Colonic mucosa (tissue), 4 donors: ENCODE measurements at places on chromosomes 5 and 9. TPM values are rescaled to one million over a fixed set of nuclear protein-coding genes. Genes with fewer than 3 reads are reported as not detected.

The NMUR2 gene
- not detected for total RNA-seq

The FOXD4 gene
- total RNA-seq: not detected

The PCDHA12 gene
- not detected for total RNA-seq

The HRH2 gene
- 0.30 TPM for total RNA-seq

The CFAP157 gene
- total RNA-seq: 0.12 TPM

The AFAP1L1 gene
- total RNA-seq: 4.0 TPM

The PMPCA gene
- total RNA-seq: 60.9 TPM

The GNA14 gene
- total RNA-seq: 7.9 TPM

The MCTP1 gene
- 2.8 TPM for total RNA-seq

The PCDHGA12 gene
- 1.5 TPM for total RNA-seq

The SH2D3C gene
- 3.5 TPM for total RNA-seq

The GRIN3A gene
- 0.12 TPM for total RNA-seq

- no peaks in the 10 kb centered on the region for H3K36me3 ChIP-seq
- no peaks in the 10 kb centered on the region for H3K27me3 ChIP-seq
- DNase-seq: no peak
- no peak overlapping the region for H3K4me3 ChIP-seq
Observed at GRCh38 chr5:107813559-107813958, 142.8 kb upstream of the EFNA5 start.

GRCh38 chr5:142815469-142815868, 45.3 kb downstream of the ARHGAP26 start:
- H3K4me3 ChIP-seq: no peak overlapping the region
- H3K4me1 ChIP-seq: peaks cover 28% of the 10 kb centered on the region
- H3K27ac ChIP-seq: no peak overlapping the region
- DNase-seq: no peak

DNA sequence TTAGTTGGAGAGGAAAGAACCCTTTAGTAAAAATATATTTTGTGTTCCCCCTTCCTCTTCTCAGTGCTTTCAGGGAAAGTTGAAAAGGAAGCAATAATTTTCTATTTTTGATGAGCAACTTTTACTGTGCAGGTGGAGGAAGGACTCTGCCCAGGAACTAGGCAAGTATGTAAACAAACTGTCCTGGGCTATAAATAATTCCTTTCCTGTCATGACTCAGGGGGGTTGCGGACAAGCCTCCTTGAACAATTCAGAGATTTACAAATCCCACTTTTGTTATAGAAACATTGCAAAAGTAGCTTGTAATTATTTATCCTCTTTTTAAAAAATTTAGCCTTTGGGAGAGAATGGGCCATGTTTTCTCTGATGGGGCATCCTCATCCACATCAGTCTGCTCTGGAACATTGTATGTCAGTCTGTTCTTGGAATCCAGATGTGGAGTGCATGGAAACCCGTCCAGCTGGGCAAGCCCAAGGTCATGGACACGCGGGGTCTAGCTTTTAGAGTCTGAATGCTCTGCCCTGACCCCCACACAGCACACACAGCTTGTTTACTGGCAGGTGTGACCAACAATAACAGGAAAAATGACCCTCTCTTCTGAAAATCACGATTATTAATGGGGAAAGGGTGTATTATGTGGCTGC, 127.6 kb downstream of the GADD45G start:
- DNase-seq: no peak
- peak overlapping the region; percentile 60 for H3K27ac ChIP-seq
- no peak overlapping the region for H3K4me3 ChIP-seq
- H3K36me3 ChIP-seq: no peaks in the 10 kb centered on the region
- no peaks in the 10 kb centered on the region for H3K27me3 ChIP-seq

DNA sequence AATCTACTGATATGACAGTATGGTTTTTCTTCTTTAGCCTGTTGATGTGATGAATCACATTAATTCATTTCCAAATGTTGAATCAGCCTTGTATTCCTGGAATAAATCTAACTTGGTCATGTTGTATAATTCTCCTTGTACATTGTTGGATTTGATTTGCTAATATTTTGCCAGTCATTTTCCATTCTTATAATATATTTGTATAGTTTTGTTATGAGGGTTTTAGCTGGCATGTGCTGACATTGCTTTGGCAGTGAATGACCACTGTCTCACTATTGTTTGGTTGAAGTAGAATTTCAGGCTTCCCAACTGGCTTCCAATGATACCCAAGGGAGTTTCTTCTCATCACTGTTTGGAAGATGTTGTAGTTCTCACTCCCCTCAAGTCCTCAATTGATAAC, 983.0 kb upstream of the PTPRD start:
- no peak overlapping the region for H3K27ac ChIP-seq
- no peaks in the 10 kb centered on the region for H3K4me1 ChIP-seq
- DNase-seq: no peak
- no peaks in the 10 kb centered on the region for H3K36me3 ChIP-seq

GRCh38 chr5:74112372-74113195, 486.6 kb downstream of the ARHGEF28 start:
- no peak for DNase-seq
- no peaks in the 10 kb centered on the region for H3K27me3 ChIP-seq
- no peak overlapping the region for H3K4me3 ChIP-seq
- no peaks in the 10 kb centered on the region for H3K4me1 ChIP-seq

- H3K4me3 ChIP-seq: no peak overlapping the region
- H3K4me1 ChIP-seq: no peaks in the 10 kb centered on the region
- H3K27me3 ChIP-seq: no peaks in the 10 kb centered on the region
- H3K36me3 ChIP-seq: no peaks in the 10 kb centered on the region
- DNase-seq: peak; percentile 49
- no peak overlapping the region for H3K27ac ChIP-seq
Observed at GRCh38 chr5:61933787-61934626, 372.0 kb upstream of the KIF2A start.

GRCh38 chr9:80144856-80145255, 573.1 kb downstream of the TLE4 start:
- no peak overlapping the region for H3K4me3 ChIP-seq
- no peak for DNase-seq
- no peaks in the 10 kb centered on the region for H3K4me1 ChIP-seq
- H3K36me3 ChIP-seq: no peaks in the 10 kb centered on the region
- H3K27me3 ChIP-seq: no peaks in the 10 kb centered on the region

DNA sequence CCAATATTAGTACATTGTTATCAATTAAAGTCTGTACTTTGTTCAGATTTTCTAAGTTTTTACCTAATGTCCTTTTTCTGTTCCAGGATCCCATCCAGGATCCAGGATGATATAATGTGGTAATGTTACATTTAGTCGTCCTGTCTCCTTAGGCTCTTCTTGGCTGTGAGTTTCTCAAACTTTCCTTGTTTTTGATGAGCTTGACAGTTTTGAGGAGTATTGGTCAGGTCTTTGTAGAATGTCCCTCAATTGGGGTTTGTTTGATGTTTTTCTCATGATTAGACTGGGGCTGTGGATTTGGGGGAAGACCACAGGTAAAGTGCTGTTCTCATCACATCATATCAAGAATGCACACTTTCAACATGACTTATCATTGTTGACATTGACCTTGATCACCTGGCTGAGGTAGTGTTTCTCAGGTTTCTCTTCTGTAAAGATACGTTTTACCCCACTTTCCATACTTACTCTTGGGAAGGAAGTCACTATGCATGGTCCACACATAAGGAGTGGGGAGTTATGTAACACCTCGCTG, 9.6 kb downstream of the NDFIP1 start:
- H3K27me3 ChIP-seq: no peaks in the 10 kb centered on the region
- H3K4me1 ChIP-seq: no peaks in the 10 kb centered on the region
- H3K4me3 ChIP-seq: no peak overlapping the region
- no peak overlapping the region for H3K27ac ChIP-seq
- DNase-seq: no peak

- no peak overlapping the region for H3K27ac ChIP-seq
- no peaks in the 10 kb centered on the region for H3K4me1 ChIP-seq
- DNase-seq: no peak
- no peak overlapping the region for H3K4me3 ChIP-seq
- H3K36me3 ChIP-seq: no peaks in the 10 kb centered on the region
Observed at GRCh38 chr9:99264070-99264680, 42.1 kb downstream of the SEC61B start.

- no peak overlapping the region for H3K4me3 ChIP-seq
- H3K4me1 ChIP-seq: no peaks in the 10 kb centered on the region
- no peak for DNase-seq
Observed at GRCh38 chr5:932151-932627, 39.5 kb downstream of the TRIP13 start.

DNA sequence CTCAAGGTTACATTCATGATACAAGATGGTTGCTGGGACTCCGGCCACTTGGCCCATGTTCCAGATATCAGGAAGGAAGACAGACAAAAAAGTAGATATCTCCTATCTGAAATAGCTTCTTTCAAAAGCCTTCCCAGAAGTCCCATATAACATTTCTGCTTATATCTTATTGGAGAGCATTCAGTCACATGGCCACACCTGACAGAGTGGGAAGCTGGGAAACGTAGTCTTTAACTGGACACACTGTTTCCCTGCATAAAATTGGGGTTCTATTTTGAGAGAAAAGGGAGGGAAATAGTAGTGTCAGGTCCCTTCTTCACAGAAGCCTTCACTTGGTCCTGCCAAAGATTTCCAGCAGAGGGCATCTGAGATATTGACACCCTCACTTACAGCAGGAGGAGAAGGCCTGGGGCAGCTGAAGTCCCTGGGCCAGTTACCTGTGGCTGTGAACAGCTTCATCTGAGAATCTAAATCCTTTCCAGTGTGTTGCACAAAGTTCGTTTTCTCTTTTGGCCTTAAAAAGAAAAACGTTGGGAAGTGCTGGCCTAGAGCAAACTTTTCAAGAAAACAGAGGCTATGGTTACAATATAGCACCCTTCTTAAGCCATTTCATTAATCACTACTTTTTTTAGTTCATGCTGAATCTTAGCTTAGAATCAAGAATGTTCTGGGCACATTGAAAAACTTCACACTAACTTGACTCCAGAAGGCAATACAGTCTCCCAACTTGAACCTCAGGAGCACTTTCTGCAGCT, 33.5 kb downstream of the SPEF2 start:
- no peaks in the 10 kb centered on the region for H3K27me3 ChIP-seq
- peak; percentile 22 for DNase-seq
- no peaks in the 10 kb centered on the region for H3K4me1 ChIP-seq
- no peaks in the 10 kb centered on the region for H3K36me3 ChIP-seq

DNA sequence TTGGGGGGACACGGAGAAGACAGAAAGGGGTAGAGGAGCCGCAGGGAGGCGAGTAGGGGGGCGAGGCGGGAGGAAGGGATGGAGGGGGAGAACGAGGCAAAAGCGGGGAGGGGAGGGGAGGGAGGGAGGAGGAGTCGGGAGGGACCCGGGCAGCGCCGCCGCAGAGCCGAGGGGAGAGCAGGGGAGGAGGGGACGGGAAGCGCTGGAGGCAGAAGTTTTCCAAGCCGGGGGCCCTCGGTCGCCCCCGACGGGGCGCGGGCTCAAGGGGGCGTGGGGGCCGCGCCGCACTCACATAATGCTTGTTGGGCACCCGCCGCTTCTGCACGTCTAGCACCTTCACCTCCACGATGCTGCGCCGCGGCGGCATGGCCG, 353 bp downstream of the SH3PXD2B start:
- peak; percentile 50 for DNase-seq
- H3K36me3 ChIP-seq: no peaks in the 10 kb centered on the region
- H3K4me1 ChIP-seq: no peaks in the 10 kb centered on the region
- H3K27me3 ChIP-seq: no peaks in the 10 kb centered on the region
- peak overlapping the region; percentile 66 for H3K4me3 ChIP-seq

DNA sequence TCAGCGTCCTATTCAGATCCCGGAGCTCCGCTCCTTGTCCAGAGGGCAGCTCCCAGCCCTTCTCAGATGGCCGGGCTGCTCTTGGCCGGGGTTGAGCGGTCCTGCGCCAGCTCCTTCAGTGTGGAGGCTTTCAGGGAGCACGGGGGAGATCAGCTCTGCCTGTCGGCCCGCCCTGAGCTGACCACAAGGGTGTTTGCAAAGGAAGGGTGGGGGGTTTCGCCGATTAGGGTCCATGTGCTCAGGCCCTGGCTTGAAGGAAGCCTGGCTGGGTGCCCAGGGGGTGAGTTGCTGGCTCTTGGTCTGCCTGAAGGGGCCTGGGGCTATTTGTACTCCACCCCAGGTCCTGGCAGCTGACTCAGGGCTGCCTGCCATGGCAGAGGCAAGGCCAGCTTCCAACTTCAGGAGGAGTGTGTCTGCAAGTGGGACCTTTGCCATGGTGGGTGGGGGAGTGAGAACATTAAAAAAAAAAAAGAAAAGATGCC, 250.1 kb upstream of the KLF4 start:
- H3K36me3 ChIP-seq: no peaks in the 10 kb centered on the region
- H3K4me1 ChIP-seq: no peaks in the 10 kb centered on the region
- H3K27ac ChIP-seq: no peak overlapping the region
- no peaks in the 10 kb centered on the region for H3K27me3 ChIP-seq

GRCh38 chr5:72477176-72477575, 30.0 kb downstream of the ZNF366 start:
- H3K27me3 ChIP-seq: no peaks in the 10 kb centered on the region
- no peaks in the 10 kb centered on the region for H3K4me1 ChIP-seq

DNA sequence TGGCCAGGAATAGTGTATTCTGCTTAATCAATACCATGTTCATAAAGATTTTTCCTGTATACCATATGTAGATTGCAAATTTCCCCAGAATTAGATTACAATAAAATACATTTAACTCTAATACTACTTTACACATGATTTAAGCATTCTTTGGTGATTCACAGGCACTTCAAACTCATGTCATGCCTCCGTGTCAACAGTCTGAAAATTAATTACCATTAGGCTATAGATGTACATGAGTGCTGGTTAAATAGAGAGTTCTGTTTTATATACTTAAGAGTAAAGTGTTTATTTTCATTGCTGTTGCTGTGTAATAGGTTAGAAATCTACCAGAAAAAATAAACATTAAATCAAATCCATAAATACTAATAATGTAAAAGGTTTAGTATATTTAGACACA, 159.8 kb downstream of the ZSWIM6 start:
- H3K27ac ChIP-seq: no peak overlapping the region
- H3K27me3 ChIP-seq: no peaks in the 10 kb centered on the region
- DNase-seq: no peak

GRCh38 chr9:94807556-94807955, 81.1 kb downstream of the AOPEP start:
- H3K27ac ChIP-seq: no peak overlapping the region
- no peaks in the 10 kb centered on the region for H3K27me3 ChIP-seq
- no peak for DNase-seq
- H3K4me1 ChIP-seq: peaks cover 4% of the 10 kb centered on the region
- no peaks in the 10 kb centered on the region for H3K36me3 ChIP-seq

GRCh38 chr9:126338945-126339344, 12.3 kb downstream of the MVB12B start:
- DNase-seq: no peak
- no peaks in the 10 kb centered on the region for H3K4me1 ChIP-seq
- no peaks in the 10 kb centered on the region for H3K27me3 ChIP-seq
- no peaks in the 10 kb centered on the region for H3K36me3 ChIP-seq
- H3K27ac ChIP-seq: no peak overlapping the region

- DNase-seq: no peak
- peaks cover 14% of the 10 kb centered on the region for H3K4me1 ChIP-seq
- H3K4me3 ChIP-seq: no peak overlapping the region
- no peak overlapping the region for H3K27ac ChIP-seq
Observed at GRCh38 chr5:171421331-171422262, 2.1 kb downstream of the FGF18 start.
